ENCODE measurements at places on chromosomes 6 and 20.

DNA sequence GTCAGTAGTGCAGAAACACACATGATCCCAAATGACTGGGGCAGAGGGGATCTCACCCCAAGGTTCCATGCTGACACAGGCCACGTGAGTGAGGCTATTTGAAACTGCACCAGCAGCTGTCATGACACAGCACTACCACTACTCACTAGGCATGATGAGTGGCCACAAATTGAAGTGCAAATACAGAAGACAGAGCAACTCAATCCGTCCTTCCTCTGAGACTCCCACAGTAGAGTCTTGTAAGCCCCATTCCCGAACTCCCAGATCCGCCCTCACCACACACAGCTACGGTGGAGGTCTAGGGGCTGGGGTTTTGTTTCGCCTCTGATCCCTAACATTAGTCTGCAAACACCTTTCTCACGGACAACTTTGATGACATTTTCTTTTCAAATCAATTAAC lies 113.3 kb upstream of the NUP153 start:
- no peak for DNase-seq

DNA sequence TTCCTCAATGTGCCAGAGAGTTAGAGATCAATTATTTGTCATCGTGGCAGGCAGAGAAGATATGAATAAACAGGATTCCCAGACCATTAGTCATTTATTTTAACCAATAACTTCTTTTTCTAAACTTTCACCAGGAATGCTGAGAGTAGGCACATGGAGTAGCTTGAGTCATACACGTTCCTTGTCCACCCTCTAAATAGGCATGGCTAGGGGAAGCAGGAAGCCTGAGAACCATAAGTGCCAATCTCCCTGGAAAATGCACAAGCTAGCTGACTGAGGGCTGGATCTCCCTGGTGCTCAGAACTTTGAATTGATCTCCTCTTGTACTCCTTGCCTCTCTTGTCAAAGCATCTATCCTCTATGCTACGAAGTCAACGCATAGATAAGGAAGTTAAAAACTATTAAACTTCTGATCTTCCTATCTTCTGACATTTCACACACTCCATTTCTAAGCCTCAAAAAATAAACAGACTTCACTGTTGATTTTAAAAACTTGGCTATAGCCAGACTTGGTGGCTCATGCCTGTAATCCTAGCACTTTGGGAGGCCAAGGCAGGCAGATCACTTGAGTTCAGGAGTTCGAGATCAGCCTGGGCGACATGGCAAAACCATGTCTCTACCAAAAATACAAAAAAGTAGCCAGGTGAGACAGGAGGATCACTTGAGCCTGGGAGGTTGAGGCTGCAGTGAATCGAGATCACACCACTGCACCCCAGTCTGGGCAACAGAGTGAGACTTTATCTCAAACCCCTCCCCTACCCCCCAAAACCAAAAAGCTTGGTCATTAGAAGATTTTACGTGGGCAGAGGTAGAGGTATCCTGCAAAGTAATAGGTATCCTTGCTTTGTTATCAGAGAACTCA lies 11.8 kb downstream of the ADTRP start:
- DNase-seq = no peak

DNA sequence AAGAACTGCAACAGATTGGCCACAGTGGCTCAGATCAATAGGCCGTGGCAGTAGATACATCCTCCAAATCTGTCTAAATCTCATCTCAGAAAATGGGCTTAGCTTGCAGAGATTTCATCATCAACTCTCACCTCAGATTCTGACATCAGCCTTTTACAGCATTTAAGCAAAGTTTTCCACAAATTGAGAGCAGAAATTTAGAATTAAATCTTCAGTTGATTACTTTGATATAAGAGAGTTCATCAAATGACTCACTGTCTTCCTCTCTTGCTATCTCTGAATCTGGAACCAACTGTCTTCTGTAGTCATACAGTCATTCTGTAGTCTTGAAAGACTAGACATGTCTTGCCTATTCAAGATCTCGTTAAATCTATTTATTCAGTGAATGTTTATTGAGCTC lies 45.2 kb upstream of the CTAGE9 start:
- DNase-seq = no peak

DNA sequence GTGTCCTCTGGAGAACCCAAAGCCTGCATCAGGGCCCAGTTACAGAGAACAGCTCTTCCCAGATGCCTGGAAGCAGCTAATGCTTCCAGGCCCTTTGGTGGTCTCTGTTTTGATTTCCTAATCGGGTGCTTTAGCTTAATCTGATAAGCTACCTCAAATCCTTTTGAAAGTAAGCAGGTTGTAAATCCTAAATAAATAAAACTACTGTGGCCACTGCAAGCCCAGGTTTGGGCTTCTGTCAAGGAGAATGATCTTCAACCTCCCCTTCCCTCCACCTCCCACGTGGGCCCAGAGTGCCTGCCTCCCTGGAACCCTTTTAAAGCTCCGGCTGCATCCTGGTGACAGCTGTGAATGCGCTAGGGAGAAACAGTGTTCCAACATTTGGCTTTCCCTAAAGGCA lies 25.2 kb upstream of the FYN start:
- DNase-seq = no peak

DNA sequence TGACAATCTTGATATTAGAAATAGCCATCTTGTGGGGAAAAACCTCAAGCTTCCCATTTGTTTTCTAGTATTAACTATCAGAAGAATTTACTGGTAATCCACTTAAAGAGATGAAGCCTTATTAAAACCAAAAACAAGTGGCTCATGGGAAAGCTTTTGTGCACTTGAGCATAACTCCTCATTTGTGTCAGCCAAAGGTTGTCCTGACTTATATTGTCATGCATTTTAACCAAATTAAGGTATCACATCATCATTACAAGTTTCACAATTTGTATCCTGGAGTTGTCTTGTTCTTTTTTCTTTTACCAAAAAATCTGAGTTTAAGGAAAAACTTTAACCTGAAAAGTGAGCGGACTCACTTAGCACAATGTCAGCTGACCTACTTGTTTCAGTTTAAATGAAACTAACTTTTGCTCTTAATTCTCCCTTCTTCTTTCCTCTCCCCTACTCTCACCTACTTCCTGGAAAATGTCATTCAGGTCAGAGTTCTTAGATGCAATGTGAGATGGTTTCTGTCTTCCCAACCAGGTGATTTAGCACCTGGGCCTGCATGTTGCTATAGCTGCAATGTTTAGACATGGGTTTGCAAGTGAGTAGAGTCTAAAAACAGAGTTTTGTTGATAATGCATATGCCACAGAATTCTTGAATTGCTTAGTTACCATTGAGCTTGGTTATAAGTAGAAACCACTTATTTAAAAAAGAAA lies 82.8 kb downstream of the TNFAIP3 start:
- DNase-seq = no peak

DNA sequence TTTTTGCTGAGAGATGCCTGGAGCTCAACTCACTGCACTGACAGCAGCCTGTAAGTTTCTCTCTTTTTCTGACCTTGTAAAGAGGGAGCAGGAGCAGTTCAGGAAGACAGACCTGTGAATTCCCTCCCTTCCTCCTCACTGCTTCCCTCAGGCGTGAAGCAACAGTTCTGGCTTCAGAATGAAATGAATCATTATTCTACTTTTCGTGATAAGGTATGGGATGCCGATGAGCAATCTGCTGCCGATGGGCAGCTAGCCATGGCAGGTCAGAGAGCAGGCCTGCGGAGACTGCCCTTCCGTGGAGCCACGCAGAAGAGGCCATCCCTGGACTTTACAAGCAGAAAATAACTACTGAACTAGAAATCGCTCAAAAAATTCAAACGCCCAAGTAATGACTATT lies 426.5 kb upstream of the RNF217 start:
- no peak for DNase-seq

DNA sequence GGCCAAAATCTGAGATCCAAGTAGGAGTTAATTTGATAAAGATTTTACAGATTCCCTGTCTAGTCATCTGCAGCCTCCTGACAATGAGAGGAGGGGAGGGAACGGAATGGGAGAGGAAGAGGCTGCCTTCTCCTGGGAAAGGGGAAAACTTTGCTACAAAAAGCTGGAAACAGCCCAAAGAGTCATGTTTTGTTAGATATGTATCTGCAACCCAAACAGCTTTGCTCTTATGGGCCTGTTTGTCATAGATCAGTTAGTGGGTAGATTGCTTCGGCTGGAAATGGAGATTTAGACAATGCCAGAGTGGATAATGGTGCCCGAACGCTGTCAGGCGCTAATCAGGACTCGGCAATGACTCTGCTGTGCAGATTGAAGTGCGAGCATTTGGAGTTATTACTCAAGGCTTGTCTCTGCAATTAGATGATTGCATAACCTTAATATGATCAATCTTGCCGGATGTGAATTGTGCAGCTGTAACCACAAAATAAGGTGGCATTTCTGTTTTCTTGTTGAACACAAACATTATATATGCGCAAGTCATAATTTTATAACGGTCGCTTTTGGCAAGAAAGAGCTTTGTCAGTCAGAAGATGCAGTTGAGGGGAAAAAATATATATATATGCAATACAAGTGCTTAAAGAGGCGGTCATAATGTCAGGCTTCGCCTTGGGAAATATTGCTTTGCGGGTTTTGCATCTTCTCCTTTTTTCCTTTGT lies 92.4 kb upstream of the MAFB start:
- DNase-seq = no peak

DNA sequence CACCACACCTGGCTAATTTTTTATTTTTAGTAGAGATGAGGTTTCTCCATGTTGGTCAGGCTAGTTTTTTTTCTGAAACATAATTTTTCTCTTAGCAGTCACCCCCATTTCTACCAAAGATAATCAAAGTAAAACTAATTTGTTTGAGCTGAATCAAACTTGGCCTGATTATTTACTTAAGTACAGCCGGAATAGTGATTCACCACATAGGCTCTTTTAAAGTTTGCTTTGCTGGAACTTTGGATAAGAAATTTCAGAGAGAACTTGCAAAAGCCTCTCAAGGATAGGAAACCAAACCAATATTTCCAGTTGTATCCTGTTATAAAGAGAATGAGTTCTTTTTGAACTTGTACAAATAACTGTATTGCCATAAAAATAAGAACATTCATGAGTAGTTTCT lies 105.0 kb upstream of the SYNCRIP start:
- DNase-seq = no peak

- DNase-seq = no peak
These were observed 69.0 kb downstream of the DTNBP1 start for GRCh38 chr6:15593798-15594197.

GRCh38 chr6:149761438-149761837 lies 11.9 kb downstream of the PCMT1 start:
- no peak for DNase-seq

DNA sequence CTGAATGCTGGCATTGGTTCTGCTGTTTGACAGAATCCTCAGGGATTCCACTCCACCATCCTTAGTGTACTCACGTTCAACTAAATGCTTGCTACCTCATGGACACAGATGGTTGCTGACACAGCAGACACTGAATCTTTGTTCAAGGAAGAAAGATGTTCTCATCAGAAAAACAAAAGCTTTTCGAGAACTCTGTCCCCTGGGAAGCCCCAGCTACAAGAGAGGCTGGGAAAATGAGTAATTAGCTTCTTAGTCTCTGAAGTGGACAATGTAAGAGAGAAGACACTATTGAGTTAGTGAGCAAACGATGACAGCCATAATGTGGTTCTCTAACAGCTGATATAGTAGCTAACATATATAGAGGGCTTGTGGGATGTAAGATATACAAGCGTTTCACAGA lies 30.9 kb upstream of the ENPP5 start:
- no peak for DNase-seq

GRCh38 chr6:136647363-136647852 lies 97.2 kb upstream of the MAP7 start:
- no peak for DNase-seq

DNA sequence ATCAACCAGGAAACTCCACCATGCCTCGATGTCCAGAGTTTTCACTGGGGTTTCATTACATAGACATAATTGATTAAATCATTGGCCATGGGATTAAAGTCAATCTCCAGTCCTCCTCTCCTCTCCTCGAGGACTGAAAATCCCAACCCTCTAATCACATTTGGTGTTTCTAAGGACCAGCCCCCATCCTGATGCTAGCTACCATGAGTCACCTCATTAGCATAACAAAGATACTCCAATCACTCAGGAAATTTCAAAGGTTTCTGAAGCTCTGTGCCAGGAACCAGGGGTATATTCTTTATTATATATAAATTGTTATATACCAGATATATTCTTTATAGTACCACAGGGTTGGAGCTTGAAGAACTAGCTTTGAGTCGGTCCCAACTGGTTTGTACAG lies 212.9 kb upstream of the PRND start:
- DNase-seq = no peak
